MCF 10A (cell line): ENCODE measurements at places on chromosomes 12 and 14. TPM values are rescaled to one million over a fixed set of nuclear protein-coding genes. Genes with fewer than 3 reads are reported as not detected.
A peak's percentile ranks its signal among the peaks of the same experiment; 100 is the strongest.

- DNase-seq = no peak
Measured at GRCh38 chr14:56494167-56494566, 85.4 kb upstream of the TMEM260 start.

GRCh38 chr14:71135911-71136310, 228.7 kb downstream of the PCNX1 start:
- no peak for DNase-seq

GRCh38 chr14:33229269-33229929, 290.7 kb downstream of the NPAS3 start:
- DNase-seq = peak; percentile 1

GRCh38 chr12:46267575-46267824, 1.3 kb downstream of the SLC38A1 start:
- peak; percentile 29 for DNase-seq

- no peak for DNase-seq
Measured at GRCh38 chr12:62335796-62336195, 75.6 kb downstream of the USP15 start.

Gene DICER1
- total RNA-seq = 35.6 and 48.6 TPM in 2 replicates

- DNase-seq = no peak
Measured at GRCh38 chr14:85873006-85873405, 343.1 kb downstream of the FLRT2 start.

DNA sequence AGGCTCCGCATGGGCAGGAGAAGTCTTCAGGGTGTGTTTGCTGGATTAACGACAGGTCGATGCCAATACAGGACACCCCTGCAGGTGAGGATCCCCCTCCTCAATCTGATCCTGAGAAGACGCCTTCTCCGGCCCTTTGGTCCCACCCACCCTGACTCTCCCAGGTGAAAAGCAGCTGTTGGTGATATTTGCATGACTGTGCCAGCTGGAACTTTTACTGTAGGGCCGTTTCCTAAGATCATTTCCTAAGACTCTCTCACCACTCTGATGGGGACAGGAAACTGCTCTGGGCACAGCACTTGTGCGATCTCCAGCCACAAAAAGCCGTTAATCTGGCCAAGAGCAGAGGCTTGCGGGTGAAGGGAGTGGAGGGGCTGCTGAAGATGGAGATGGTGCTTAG, 16.8 kb upstream of the EIF5 start:
- DNase-seq = no peak

Gene IAPP
- total RNA-seq = not detected in 2 replicates

DNA sequence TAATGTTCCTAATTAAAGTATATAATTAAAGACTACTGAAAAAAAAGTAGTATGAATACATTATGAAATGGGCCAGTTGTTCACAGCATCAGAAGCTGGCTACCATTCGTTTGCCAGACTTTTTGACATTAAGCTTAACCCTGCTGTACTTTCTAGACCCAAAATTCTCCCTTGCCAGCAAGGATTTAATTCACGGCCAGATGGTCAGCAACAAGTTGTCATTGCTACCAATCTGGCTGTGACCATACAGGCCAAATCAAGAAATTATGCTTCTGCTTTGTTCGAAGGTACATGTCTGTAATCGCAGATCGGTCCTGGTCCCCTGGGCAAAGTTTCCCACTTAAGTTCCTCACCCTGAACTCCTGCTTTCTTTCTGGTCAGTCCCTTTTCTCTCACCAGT, 217.7 kb upstream of the ATXN7L3B start:
- no peak for DNase-seq

DNA sequence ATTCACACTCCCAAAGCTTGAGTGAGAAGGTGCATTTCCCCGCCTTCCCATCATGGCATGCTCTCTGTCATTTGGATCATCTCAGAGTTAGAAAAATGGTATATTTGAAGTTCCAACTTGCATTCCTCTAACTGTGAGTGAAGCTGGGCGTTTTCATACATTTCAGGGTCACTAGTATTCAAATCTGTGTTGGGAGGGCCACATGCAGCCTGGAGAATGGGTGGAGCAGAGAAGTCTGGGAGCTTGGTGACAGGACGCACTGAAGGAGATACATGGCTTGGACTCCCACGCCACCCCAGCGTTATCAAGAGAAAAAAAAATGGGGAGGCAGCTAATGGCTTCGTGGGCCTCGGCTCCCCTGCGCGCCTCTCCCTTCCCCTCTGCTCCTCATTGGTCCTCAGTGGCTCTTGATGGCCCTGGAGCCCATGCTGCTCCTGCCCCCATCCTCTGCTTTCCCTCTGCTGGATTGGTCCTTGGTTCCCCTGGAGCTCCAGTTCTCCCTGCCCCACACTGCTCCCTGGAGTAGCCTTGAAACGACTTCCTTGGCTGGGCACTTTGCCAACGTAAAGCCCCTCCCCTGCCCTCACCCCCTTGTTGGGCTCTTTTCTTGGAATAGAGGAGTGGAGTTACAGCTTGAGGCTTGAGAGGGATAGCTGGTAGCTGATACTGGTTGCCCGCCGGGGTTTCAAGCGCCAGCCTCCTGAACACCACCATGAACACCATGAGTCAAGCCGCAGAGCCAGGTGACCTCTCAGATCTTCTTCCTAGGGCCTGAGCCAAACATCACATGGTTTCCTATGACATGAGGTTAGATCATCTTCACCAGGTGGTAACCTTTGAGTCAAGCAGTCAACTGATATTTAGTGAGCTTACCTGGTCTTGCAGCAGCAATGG, 139.6 kb downstream of the PRKCH start:
- DNase-seq = peak; percentile 59

Gene SERPINA4
- not detected in 2 replicates for total RNA-seq

GRCh38 chr14:57834001-57834598, 31.8 kb downstream of the SLC35F4 start:
- DNase-seq = no peak

- DNase-seq = peak; percentile 99
Measured at GRCh38 chr14:52703225-52703624, 3.8 kb upstream of the PSMC6 start.

Gene ARMH4
- total RNA-seq = not detected in 2 replicates

GRCh38 chr12:70398862-70399261, 32.8 kb downstream of the KCNMB4 start:
- no peak for DNase-seq

Gene SLCO1B3
- not detected in 2 replicates for total RNA-seq

Gene ASB2
- total RNA-seq = not detected in 2 replicates

GRCh38 chr14:37870170-37870569, 274.7 kb downstream of the TTC6 start:
- DNase-seq = no peak

Gene BTBD7
- total RNA-seq = 32.5 and 45.4 TPM in 2 replicates

DNA sequence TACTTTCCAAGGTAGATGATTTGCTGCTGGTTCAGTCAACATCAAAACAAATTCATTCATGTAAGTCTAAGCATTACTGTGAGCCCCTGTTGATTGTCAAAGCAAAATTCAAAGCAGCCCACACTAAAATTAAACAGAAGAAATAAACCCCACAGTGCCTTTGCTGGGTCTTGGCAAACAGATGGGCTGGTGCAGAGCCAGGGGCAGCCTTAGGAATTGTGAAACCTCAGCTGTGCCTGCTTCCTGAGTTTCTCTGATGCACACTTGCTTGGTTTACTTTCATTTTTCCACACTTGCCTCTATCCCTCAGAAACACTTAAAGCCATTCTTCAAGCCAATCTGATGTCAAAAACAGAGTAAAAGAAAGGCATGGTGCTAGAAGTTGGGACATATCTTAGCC, 6.6 kb upstream of the PLEKHG7 start:
- DNase-seq = peak; percentile 57

DNA sequence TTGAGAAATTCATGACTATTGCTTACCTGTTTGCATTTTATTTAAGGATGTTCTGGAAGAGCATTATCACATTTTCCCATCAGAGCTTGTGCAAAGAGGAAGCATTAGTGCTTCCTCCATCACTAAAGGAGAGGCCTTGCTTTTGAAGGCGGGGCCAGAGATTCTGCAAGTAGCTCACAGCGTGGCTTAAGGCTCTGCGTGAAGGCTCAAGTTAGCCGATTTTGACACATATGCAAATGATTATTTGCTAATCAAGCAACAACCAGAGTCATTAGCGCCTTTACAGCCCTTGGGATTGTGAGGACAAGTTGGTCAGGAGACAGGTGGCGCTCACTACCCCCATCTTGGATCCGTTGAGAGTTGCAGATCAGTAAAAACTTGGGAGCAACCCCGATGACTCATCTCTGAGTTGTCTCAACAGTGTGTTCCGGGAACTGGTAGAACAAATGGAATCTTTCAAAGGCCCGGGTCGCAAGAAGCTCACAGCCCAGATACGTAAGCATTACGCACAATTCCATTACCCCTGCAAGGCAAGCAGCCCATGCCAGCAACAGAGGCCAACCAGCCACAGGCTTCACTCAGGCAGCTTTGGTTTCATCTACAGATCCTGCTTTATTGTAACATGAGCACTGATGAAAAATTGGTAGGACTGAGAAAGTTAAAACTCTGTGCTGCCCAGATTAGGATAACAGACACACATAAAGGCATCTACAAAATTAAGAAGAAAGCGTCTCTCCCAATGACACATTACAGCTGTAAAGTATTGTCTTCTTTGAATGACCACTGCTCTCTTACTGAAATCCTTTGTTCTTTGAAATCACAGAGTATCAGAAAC, 34.9 kb upstream of the SPTSSA start:
- DNase-seq = peak; percentile 99

Gene DTX1
- total RNA-seq = not detected in 2 replicates

DNA sequence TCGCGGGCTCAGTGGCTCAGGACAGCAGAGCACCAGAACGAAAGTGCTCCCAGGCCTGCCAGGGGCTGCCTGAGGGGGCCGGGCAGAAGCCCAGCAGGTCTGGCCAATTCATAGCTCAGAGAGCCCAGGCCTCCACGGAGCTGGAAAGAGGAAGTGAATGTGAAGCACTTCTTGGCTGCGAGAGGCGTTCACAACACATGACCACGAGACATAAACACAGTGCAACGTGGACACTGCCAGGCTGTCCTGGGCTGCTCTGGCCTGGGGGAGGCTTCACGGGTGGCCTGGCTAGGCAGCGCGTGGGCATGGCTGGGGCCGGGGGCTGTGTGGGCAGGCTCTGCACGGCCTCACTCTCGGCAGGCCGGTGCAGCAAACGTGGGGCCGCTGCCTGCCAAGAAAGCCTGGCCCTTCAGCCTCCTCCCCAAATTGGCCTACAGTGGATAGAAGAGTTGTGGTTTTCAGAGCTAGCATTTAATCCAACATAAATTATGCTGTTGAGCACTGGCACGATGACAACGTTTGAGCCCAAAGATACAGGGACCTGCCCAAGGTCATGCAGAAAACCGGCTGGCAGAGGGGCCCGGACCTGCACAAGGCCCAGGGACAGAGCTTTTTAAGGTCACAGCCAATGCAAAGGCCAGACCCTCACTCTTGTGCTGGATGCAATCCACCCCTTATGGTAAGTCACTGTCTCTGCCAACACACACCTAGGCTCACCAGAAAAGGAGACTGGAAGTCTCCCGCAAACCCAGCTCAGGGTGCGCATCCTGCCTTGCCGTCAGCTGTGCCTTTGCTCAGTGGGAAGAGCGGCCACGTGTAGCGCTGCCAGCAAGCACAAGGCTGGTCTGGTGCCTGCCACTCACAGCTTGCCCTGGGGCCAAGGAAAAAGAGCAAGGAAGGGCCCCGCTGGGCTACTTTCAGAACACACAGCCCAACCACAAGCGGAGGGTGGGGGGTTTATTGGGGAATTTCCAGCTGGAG, 8.6 kb downstream of the SLC25A29 start:
- DNase-seq = no peak

DNA sequence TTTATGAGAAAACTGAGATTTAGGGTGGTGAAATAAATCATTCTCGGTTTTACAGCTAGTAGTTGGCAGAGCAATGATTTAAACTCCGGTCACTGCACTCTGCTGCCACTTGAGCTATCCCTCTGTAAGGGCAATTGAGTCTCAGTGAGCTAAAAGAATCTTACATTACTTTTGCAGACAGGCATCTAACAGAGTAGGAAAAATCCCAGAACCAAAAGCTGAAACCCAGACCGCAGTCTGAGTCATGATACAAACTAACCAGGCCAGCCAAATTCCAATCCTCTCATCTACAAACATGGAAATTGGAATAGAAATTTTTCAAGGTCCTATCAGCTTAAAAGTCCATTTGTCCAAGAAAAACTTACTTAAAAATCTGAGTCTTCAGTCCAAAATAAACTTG, 73.7 kb downstream of the ANKS1B start:
- peak; percentile 91 for DNase-seq

GRCh38 chr12:2523317-2523716, 271.5 kb upstream of the FKBP4 start:
- no peak for DNase-seq

- no peak for DNase-seq
Measured at GRCh38 chr14:39984323-39984722, 552.1 kb upstream of the FBXO33 start.

Gene GPRC5D
- not detected in 2 replicates for total RNA-seq

- DNase-seq = no peak
Measured at GRCh38 chr12:55745361-55746173, 2.6 kb downstream of the GDF11 start.

GRCh38 chr12:71085575-71085974, 72.2 kb downstream of the TSPAN8 start:
- no peak for DNase-seq

DNA sequence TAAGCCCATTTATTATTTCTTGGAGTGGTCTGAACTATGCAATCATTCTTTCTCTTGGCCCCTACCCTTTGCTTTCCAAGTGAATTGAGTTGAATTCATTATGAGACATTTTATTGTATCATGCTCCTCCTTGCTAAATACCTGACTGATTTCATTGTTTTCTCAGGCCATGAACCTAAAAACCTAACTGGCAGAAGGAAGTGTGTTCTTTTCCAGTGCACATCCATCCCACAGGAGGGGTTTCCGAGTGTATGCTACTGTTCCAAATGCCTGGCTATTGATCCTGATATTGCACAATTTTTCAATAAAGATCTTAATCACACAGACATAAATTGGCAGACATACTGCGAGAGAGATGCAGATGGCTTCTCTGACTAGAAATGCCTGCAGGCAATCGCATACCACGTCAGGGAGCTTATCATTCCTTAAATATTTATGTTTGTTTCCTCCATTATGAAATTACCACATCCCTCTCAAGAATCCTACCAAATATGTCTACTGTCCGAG, 162.2 kb upstream of the EGLN3 start:
- peak; percentile 65 for DNase-seq

- no peak for DNase-seq
Measured at GRCh38 chr12:65926119-65926908, 102.0 kb downstream of the HMGA2 start.

Gene SLC25A47
- total RNA-seq = not detected in 2 replicates

Gene NOP9
- total RNA-seq = 29.8 and 31.9 TPM in 2 replicates

- DNase-seq = no peak
Measured at GRCh38 chr14:31070431-31070830, 44.3 kb upstream of the STRN3 start.

GRCh38 chr14:98924046-98924445, 348.0 kb downstream of the BCL11B start:
- no peak for DNase-seq

Gene ABHD4
- 10.3 and 16.7 TPM in 2 replicates for total RNA-seq

DNA sequence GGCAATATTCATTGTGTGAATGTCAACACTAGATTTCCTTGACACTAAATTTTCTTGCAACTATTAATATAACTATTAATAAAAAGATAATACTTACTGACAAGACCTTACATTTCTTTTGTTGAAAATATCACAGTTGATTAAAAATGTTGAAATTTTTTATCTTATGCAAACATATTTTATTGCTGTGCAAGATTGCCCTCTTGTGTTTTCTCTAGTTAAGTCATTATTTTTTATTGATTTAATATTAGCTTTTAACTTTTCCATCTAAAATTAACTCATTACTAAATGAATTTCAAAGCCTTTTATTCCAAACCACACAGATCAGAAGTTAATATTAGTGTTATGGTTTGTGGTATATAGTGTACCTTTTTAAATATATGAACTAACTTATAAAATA, 11.7 kb upstream of the NAA30 start:
- DNase-seq = no peak
